Astrocyte (in vitro differentiated cells and primary cell): ENCODE measurements at places on chromosomes 5 and 9. TPM values are rescaled to one million over a fixed set of nuclear protein-coding genes. Genes with fewer than 3 reads are reported as not detected.
A peak's percentile ranks its signal among the peaks of the same experiment; 100 is the strongest.

The SPAG8 gene
- 0.46 and 0.52 TPM in 2 replicates for total RNA-seq

GRCh38 chr5:89372176-89372575 lies 489.2 kb upstream of the MEF2C start:
- no peak overlapping the region for H3K4me3 ChIP-seq
- no peaks in the 10 kb centered on the region for H3K27me3 ChIP-seq
- H3K27ac ChIP-seq = no peak overlapping the region
- H3K36me3 ChIP-seq = no peaks in the 10 kb centered on the region
- no peak for DNase-seq

DNA sequence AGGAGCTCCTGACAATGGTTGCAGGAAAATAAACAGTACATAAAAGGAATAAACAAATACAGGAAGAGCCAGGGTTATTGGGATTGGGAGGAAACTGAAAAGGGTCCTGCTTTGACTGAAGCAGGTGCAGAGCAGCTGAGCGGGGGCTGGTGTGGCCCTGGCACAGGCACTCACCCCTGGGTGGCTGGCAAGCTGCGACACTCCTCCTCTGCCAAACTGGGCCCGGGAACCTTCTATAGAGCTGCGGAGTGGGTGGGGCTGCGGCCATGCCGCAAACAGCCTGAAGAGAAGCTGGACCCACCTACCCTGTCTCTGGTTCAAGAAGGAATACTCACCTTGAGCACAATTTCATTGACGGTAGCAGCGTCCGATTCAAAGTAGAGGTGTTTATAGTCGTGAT lies 182.5 kb downstream of the GAPVD1 start:
- peaks cover 10% of the 10 kb centered on the region for H3K36me3 ChIP-seq
- no peaks in the 10 kb centered on the region for H3K4me1 ChIP-seq
- DNase-seq = no peak
- no peak overlapping the region for H3K4me3 ChIP-seq
- no peaks in the 10 kb centered on the region for H3K27me3 ChIP-seq
- H3K27ac ChIP-seq = no peak overlapping the region

GRCh38 chr5:116564312-116564711 lies 10.3 kb downstream of the SEMA6A start:
- H3K4me1 ChIP-seq = no peaks in the 10 kb centered on the region
- no peak overlapping the region for H3K27ac ChIP-seq
- H3K4me3 ChIP-seq = no peak overlapping the region
- H3K27me3 ChIP-seq = peaks cover 6% of the 10 kb centered on the region
- no peaks in the 10 kb centered on the region for H3K36me3 ChIP-seq

DNA sequence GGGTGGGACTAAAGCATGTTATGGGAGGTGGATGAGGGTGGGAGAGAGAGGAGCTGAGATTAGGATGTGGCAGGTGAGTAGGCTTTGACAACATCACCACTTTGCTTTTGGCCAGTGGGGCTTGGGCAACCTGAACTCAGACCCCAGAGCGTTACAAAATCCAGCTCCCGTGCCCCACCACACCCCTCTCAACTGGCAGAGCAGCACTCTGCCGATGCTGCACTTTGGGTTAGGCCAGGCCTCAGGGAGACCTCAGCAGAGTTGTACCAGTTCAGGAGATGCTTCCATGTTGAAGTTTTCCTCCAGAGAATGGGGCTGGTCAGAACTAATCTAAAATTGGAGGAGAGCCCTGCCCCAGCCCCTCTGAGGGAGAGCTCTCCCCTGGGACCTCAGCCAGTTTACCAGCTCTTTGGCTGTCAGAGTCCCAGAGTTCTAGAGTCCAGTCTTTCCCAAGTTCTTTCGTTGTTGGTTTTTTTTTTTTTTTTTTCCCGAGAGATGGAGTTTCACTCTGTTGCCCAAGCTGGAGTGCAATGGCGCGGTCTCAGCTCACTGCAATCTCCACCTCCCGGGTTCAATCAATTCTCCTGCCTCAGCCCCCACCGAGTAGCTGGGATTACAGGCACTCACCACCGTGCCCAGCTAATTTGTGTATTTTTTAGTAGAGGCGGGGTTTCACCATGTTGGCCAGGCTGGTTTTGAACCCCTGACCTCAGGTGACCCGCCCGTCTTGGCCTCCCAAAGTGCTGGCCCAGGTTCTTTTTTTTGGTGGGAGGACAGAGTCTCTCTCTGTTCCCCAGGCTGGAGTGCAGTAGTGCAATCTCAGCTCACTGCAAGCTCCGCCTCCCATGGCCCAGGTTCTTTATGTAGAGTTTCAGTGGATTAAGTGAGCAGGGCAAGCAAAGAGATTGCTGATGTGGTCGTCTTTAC lies 17.8 kb downstream of the NUDT2 start:
- H3K27ac ChIP-seq = no peak overlapping the region
- H3K4me3 ChIP-seq = no peak overlapping the region
- H3K4me1 ChIP-seq = no peaks in the 10 kb centered on the region
- DNase-seq = no peak

DNA sequence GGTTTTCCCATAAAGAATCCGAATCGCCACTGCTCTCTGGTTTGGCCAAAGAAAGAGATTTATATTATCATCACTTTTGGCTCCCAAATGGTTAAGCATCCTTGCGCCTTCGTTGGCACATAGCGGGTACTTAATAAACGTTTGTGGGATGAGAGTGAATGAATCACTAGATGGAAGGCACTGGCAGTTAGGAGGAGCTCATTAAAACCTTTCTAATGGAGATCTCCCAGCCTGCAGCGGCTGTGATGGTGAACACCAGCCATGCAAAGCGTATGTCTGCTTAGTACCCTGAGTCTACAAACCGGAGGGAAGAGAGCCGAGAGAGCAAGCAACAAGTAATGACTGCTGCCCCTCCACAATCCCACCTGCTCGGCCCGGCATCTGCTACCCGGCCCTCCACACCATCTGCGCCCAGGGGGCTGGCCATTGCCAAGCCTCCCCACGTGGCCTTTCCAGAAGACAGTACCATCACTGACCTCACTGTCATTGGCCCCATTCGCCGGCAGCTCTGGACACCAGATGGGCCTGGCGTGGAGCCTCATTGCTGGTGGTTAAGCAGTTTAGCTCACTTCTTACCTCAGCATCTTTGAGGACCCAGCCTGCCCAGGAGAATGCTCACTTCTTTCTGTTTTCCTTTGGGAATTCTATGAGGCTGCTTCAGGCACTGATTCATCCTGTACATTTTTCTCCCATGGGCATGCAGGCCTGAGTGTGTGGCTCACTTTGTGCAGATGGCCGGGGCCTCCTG lies 39.3 kb upstream of the ANKRD33B start:
- peaks cover 34% of the 10 kb centered on the region for H3K4me1 ChIP-seq
- no peaks in the 10 kb centered on the region for H3K27me3 ChIP-seq
- peak; percentile 97 for DNase-seq
- no peaks in the 10 kb centered on the region for H3K36me3 ChIP-seq

- no peaks in the 10 kb centered on the region for H3K36me3 ChIP-seq
- no peaks in the 10 kb centered on the region for H3K27me3 ChIP-seq
- peaks cover 22% of the 10 kb centered on the region for H3K4me1 ChIP-seq
- no peak for DNase-seq
- no peak overlapping the region for H3K27ac ChIP-seq
Measured at GRCh38 chr5:133924221-133924920, 44.1 kb downstream of the C5orf15 start.
